ENCODE measurements at places on chromosomes 16 and 17.

DNA sequence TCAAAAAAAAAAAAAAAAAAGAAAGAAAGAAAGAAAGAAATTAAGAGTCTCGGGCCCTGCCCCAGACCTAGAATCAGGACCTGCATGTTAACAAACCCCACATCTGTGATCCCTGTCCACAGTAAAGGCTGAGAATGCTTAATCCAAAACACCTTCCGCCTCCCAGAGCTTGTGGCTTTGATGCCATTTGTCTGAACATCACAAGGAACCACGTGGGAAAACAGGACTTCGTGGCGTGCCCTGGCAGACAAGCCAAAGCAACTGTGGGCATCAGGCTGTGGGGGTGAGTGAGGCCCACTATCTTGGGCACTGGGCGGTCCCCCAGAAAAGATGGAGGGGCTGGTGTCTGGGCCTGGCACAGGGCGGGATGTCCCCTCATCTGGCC, 173.4 kb upstream of the CIBAR2 start:
- no peak for DNase-seq

GRCh38 chr17:10069301-10069700, 129.1 kb downstream of the GAS7 start:
- DNase-seq, result no peak

DNA sequence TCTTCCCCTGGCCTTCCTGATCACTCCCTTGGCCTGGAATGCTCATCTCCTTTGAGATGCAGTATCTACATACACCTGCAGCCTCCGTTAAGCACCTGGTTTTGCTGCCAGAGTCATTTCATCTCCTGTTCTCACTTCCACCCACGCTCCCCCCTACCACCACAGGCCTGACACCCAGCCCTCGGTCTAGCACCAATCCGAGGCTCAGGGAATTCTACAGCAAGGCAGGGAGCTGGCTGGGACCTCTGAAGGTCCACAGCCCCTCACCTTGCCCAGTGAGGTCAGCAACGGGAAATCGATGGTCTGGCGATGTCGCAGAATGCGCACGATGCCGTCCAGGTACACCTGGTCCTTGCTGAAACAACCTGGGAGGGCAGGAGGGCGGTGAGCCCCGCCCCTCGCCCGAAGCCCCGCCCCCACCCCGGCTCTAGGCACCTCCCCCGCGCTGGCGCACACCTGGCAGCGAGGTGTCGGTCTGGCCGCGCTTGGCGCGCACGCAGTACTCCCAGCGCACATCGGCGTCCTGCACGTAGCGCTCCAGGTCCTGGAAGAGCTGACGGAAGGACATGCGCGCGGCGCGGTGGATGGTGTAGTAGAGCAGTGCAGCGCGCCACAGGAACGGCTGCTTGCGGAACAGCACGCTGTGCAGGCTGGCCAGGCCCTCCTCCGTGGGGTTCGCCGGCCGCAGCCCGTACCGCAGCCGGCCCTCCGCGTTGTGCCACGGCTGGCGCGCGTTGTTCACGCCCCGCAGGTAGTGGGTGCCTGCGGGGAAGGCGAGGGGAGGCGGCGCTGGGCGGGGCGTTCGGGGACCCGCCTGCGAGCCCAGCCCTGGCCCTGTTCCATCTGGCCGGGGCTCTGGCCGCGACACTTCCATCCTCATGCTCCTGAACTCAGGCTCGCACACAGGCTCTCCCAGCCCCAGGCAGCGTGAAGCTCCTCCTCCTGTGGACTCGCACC, 5.7 kb downstream of the MATCAP1 start:
- no peak for DNase-seq

- no peak for DNase-seq
Measured at GRCh38 chr17:74776990-74777389, 845 bp upstream of the NAT9 start.

DNA sequence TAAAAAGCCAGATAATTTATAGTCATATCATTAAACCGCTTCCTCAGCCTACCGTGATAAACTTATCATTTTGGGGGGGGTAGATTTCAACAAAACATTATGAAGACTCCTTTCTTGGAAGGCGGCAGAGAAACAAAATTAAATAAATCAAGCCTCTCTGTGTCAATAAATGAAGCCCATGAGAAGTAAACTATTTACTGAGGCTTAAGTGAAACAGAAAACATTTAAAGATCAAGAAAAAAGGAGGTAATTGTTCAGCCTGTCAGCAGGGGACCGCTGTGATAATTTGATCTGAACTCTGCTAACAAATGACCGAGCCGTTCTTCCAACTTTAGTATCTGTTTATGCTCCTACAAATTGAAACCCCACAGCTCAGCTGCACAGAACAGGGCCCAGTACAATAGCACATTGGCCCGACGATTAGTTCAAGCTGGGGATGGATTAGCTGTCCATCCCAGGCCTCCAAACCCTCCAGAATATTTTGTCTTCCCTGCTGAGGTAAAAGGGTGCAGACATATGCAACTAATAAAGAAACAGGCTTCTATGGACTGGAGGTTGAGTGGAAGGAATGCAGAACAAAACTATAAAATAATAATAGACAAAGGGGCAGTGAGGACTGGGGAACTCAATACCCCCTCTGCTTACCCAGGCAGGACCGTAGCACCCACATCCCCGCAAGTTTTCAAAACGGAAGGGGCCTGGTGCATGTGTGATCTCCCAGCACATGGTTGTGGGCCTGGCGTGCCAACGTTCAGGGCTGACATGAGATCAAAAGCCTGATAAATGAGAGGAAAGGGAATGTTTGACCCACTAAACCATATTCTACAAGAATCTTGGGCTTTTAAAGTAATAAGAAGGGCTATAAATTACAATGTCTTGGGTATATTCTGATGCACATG, 298.1 kb upstream of the IRX5 start:
- no peak for DNase-seq

GRCh38 chr17:15468126-15468525, 705 bp upstream of the CDRT4 start:
- DNase-seq, result no peak

- no peak for DNase-seq
Measured at GRCh38 chr16:65793781-65794180, 572.7 kb upstream of the CDH5 start.

- no peak for DNase-seq
Measured at GRCh38 chr17:7097940-7098339, 16.7 kb downstream of the ASGR2 start.

DNA sequence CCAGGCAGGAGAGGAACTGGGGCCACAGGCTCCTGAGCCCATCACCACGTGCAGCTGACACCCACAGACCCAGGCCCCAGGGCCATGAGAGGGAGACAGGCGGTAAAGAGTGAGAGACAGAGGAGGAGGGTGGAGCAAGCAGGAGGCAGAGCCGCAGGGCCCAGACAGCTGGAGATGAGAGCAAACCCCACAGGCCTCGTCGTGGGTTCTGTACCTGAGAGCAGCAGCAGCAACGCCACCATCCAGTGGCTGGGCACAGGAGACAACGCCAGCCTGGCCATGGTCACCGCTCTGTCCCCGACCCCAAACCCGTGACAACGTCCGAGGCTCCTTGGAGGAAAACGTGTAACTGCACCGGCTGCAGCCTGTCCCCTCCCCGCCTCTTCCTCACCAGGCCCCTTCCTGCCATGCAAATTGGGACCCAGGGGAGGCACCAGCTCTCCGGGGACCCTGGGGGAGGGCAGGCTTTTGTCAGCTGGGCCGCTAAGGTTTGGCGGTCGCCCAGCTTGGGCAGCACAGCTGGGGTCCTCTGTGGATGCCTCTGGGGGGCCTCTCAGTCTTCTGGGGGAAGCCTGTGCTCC, at the start of gene CD79B:
Gene CD79B (minus strand): TSS at position 351 of the 581 bp plus-strand sequence. CDS start 70 bp downstream, at position 281.
- peak; percentile 30 for DNase-seq

DNA sequence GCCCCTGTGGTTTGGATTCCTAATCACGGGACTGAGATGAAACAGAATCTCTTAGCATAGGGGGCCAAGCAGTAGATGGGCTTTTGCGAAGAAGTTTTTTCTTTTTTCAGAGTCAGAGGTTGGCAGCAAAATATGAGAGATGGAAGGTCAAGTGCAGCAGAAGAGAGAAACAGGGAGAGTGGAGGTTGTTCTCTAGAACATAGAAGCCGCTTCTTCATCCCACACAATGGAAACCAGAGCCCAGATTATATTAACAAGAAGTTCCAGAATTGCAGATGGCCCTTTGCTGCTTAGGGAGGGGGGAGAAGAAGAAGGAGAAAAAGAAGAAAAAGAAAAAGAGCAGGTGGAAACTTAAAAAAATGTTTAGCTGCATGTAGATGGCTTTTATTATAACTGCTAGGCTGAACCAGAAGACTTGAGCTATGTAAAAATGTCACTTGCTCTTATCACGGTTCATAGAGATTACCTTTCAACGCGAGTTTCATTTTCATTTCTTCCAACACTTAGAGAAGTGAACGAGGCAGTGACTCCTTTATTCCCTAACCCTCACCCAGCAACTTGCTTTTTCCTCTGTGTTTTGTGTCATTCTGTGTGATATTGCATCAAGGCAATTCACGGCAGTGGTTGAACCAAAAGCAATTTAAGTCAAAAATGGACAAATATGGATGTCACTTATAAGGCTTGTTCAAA, 737.5 kb downstream of the WWOX start:
- DNase-seq, result no peak

DNA sequence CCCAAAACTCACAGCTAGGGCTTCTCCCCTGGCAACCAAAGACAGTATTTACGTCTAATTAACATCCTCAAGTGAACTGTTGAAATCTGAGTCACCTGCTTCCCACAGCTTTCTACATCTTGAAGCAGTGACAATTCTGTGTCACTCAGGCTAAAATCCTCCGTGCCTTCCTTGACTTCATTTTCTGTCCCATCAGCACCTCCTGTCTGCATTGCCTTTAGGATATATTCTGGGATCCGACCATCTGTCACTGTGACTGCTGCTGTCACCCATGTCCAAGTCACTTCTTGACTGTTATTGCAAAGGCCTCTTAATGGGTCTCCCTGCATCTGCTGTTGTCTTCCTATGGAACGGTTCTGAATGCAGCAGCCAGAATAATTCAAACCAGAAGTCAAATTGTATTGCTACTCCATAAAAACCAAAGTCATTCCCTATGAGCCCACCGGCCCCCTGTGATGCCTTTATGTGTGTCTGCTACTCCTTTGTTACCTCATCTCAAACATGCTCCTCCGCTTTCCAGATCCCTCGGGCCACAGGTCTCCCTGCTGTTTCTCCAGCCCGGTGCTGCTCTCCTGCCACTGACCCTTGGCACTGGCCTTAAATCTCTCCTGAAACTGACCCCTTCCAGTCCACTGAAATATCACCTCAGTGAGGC, 56.9 kb downstream of the WWP2 start:
- DNase-seq, result no peak

- DNase-seq, result no peak
Measured at GRCh38 chr17:3533752-3534151, 23.9 kb downstream of the TRPV3 start.

- DNase-seq, result no peak
Measured at GRCh38 chr17:1423456-1424135, 23.6 kb upstream of the YWHAE start.

DNA sequence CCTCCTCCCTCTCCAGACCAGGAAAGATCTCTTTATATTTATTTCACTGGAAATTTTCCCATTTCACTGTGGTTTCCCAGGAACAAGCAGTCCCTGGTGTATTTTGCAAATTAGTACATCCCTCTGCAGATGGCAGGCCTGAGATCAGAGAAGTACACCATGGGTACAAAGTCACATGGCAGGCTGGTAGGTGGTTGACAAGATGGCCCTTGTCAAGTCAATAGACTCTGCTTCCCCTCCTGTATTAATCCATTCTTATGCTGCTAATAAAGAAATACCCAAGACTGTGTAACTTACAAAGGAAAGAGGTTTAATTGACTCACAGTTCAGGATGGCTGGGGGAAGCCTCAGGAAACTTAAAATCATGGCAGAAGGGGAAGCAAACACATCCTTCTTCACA, 51.6 kb upstream of the KSR1 start:
- no peak for DNase-seq

- no peak for DNase-seq
Measured at GRCh38 chr17:56690441-56691291, 97.2 kb downstream of the NOG start.

GRCh38 chr16:76484020-76484419, 206.8 kb downstream of the CNTNAP4 start:
- no peak for DNase-seq

- no peak for DNase-seq
Measured at GRCh38 chr17:56756536-56756935, 77.2 kb downstream of the C17orf67 start.

- no peak for DNase-seq
Measured at GRCh38 chr17:48113201-48113676, 5.7 kb downstream of the SNX11 start.

- DNase-seq, result no peak
Measured at GRCh38 chr16:56295739-56296527, 104.6 kb downstream of the GNAO1 start.

DNA sequence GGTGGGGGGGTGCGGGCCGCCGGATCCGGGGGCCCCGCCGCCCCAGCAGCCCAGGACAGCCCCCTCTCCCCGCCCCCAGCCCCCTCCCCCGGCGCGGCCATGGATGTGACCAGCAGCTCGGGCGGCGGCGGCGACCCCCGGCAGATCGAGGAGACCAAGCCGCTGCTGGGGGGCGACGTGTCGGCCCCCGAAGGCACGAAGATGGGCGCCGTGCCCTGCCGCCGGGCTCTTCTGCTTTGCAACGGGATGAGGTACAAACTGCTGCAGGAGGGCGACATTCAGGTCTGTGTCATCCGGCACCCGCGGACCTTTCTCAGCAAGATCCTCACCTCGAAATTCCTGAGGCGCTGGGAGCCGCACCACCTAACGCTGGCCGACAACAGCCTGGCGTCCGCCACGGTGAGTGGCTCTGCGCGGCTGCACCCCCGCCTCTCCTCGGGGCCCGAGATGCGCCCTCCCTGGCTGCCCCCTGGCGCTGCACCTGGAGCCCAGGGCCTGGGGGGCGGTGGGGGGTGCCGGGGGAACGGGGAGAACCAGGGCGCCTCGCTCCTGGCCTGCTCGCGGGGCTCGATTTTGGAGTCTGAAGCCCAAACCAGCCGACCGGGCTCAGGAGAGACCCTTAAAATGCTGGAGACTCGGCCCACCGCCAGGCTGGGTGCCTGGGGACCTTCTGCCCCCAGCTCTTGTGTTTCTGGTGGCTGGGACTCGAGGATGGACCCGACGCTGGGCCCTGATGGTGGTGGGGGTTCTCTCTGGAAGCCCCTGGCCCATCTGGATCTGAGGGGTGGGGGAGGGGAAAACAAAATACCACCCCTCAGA, 744 bp downstream of the CMIP start:
- DNase-seq, result no peak

DNA sequence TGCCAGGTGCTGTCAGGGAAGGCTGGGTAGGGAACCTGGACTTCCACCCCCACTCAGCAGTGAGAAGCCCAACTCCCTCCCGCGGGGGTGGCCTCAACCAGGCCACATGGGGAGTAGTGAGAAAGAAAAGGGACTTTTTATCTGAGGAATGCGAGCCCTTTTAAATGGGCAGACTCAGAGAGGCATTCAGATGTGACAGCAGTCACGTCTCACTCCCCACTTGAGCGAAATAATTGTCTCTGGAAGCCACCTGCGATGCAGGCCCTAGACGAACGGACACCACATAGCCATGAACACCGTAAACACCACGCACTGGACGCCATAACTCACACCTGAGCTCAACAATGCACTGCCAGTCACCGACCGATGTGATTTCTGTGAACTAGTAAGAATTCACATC, 11.9 kb upstream of the CD300E start:
- DNase-seq, result no peak

Measured in stimulated activated CD4-positive, alpha-beta T cell treated with anti-CD3 and anti-CD28 coated beads, TNF-alpha, amount 100 ng/mL, for 48 hours (primary cell).